A172 (cell line): ENCODE measurements at places on chromosomes 5 and 9.
A peak's percentile ranks its signal among the peaks of the same experiment; 100 is the strongest.

- peak; percentile 92 for DNase-seq
Measured at GRCh38 chr9:122991370-122991830, 42.1 kb upstream of the GPR21 start.

DNA sequence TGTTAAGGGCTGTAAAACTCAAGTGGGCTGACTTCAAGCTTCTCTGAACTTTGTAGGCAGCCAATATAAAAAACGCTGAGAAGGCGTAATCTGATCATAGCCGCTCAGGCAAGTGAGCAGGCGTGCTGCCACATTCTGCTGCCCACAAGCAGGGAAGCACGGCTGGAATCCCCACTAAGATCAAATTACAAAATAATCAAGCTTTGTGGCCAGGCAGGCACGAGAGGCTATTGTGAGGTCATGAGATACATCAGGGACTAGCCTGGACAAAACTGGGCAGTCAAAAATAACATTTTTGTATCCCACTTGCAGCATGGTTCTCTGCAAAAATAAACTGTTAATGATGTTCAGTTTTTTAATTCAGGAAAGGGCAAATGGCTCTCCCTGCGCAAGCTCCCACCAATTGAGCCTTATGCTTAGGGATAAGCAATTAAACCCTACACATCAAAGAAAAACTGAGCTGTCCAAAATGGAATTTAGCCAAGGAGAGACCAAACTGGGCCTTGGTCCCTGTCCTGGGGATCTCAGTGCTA, 64.0 kb downstream of the POU5F2 start:
- DNase-seq = peak; percentile 76

DNA sequence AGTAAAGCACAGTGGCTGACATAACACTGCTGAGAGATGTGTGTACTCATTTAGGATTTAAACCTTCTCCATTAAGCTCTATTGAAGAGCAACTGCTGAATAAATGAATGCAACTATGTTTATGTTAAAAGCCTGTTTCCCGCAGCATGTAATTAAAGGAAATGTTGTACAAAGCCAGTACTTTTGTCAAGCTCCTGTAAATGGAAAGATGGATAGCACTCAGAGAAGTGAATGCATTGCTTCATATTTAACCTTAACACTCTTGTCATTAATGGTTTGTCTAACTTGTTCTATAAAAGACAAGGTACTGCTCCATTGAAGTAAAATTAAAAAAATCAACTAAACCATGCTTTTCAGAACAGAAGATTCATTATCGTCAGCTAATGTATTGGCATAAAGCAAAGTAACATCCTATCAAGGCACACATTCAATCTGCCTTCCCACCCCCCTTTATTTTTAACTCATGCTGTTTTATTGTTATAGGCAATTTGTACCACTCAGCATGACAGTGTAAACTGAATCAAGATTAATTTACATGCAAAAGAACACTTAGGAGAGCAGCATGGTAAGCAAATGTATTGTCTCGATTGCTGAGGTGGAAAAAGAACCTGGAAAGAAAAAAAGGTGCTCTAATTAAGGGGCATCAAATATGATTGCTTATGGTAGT, 240.9 kb upstream of the TBCA start:
- DNase-seq = no peak

- DNase-seq = no peak
Measured at GRCh38 chr5:4124221-4124970, 528.8 kb downstream of the IRX1 start.

DNA sequence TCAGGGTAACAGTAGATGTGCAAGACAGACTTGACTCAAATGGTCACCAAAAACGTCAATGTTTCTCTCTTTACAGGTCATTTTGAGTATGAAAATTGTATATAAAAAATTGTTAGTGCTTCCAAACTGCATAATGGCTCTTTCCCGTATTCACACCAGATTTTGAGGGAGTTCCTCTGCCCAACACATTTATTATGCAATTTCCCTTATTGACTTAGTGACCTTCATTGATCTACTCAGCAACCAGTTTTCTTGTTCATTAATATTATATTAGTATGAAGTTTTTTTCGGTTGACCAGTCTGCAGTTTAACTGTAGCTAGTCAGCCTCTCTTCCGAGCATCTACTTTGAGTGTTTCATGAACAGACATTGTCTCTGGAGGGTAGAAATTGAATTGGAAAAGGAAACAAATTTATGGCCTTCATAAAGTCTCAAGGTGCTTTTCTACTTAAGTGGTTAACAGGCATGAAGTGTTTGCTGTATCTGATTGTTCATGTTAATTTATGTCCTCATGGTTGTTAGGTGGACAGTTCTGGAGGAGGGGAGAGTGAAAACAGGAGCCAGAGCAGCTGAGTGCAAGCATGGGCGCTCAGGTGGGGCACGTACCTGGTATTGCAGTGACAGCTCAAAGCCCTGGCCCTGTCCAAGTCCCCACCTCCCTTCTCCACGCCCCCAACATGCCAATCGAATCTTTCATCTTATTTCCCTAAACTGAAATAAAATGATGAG, 240.2 kb downstream of the RFK start:
- DNase-seq = no peak

- DNase-seq = no peak
Measured at GRCh38 chr9:27090231-27090630, 18.8 kb upstream of the TEK start.

DNA sequence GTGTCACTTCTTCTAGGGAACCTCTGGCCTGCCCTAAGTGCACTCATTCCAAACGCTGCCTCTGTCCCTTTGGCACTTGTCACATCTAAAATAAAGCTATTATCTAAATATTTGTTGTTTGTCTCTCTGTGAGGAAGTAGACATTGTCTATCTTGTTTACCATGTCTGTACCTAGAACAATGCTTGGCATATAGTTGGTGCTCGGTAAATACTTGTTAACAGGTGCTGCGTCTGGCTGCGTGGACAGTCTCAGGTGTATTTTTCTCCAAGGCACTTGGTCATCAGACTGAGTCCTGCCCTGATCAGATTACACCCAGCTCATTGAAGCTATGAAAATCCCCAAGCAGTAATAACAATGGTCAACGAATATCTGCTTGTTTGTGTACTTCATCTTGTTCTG, 174.9 kb upstream of the SMIM23 start:
- no peak for DNase-seq

DNA sequence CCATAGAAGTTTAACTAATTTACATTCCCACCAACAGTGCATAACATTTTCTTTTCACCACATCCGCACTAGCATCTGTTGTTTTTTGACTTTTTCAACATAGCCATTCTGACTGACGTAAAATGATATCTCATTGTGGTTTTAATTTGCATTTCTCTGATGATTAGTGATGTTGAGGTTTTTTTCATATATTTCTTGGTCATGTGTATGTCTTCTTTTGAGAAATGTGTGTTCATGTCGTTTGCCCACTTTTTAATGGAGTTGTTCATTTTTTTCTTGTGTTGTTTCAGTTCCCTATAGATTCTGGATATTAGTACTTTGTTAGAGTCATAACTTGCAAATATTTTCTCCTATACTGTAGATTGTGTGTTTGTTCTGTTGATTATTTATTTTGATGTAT, 163.4 kb downstream of the FER start:
- no peak for DNase-seq

- DNase-seq = no peak
Measured at GRCh38 chr9:132487980-132488535, 78.0 kb downstream of the CFAP77 start.

DNA sequence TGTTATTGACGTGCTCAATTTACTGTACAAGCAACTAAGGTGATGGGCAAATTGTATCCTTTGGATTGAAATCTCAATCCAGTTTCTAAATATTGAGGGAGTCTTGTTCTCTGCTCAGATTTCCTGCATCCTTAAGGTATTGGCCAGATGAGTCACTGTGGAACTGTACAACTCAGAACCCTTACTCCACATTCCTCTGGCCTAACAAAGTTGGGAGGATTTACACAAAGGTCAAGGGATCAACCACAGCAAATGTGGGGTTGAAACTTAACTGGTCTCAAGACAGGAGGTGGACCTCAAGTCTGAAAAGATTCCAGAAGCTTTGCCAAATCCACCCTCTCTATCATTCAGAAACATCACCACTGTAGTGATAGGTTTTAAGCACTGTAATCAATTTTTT, 81.5 kb upstream of the AGXT2 start:
- DNase-seq = peak; percentile 89

GRCh38 chr5:72436796-72437471, 70.3 kb downstream of the ZNF366 start:
- DNase-seq = no peak

DNA sequence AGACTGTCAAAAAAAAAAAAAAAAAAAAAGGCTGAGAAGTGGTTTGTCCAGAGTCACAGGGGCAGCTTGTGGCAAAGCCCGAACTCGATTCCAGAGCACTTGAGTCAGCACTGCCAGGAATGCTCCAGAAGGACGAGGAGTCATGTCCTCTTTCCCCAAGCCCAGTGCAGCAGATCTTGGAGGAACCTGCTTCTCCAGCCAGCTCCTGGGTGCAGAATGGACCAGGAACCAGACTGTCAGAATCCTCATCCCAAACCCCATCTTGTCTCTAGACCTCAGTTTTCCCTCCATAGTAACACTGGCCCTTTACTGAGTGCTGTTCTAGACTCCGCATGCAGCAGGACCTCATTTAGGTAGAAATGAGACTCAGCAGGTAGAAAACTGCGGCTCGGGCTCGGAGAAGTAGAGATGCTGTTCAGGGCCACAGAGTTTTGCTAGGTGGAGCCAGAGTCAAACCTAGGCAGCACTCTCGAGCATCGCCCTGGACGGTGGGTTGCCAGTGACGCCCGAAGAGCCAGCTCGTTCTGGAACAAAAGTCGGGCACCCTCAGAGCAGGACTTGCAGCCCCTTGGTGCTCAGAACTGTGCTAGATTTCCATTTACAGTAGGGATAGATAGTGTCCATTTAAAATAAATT, 15.4 kb downstream of the CD74 start:
- no peak for DNase-seq

- DNase-seq = no peak
Measured at GRCh38 chr5:8391911-8392310, 523.0 kb downstream of the MTRR start.

DNA sequence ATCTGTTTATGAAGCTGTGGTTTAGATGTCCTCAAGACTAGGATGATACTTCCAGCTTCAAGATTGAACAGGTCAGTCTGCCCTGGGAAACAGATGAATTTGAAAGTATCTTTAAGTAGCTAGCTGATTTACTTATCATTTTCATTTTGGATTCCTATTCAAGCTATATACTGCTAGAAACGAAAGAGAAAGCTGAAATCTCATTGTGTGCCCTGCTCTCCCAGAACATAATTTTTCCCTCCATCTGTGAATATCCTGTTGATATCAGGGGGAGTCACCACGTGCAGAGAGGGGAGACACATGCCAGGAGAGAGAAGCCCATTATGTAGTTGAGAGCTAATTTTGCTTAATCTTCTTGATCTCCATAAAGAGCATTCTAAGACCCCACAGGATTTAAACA, 439.1 kb downstream of the NR2F1-AS1 start:
- DNase-seq = no peak

DNA sequence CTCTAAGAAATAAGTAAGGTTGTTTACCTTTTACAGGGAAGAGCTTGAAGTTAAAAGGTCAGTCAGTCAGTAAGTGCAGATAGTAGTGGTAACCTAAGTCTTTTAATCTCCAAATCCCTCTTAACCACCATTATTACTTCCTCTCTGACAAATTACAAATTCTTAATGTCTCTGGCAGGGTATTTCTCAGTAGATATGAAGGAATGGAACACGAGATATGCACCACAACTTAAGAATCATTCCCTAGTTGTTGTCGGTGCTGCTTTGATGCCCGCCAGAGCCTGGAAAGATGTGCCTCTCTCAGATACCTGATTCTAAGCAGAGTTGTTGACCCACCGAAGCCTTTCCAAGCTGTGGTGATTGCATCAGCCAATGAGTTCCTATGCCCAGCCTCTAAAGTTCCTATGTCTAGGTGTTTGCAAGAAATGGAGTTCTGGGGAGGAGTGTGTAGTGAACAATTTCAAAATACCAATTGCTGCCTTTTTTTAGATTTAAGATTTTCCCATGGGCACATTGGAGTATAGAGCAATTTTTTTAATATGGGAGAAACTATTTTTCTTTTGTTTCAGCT, 78.5 kb downstream of the CD180 start:
- DNase-seq = no peak

DNA sequence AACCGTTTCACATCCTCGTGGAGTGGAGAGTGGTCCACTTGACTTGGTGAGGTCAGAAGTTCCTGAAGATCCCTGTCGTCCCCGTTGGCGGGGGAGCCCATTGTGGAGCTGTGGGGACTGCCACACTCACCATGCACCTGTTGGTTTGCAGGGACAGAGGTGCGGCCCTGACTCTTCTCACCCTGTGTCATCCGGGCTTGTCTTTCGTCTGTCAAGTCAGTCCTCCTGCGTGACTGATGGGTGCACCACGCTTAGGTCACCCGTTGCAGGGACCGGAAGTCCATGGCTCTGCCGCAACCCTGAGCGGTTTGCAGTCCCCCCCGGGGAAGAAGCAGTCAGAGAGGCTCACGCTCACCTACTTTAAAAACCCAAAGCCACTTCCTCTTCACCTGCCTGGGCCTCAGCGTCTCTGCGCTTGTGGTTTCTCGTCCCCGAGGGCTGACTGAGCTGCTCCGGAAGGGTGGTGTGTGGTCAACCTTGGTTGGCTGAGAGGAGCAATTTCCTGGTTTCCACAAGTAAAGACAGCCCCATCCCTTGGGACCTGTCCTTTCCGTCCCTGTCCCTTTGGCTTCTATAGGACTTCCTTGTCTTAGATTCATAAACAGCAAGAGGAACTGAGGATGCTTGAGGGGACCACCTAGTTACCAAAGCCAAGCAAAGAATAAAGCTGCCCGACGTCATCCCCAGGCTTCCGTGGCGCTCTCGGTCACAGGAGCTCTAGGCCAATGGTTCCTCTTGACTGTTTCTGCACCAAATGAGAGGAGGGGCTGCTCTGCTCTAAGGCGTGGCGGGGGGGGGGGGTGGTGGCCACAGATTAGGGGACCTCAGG, 53.2 kb downstream of the USP20 start:
- DNase-seq = no peak

GRCh38 chr5:116557669-116558271, 16.9 kb downstream of the SEMA6A start:
- DNase-seq = peak; percentile 34

- peak; percentile 91 for DNase-seq
Measured at GRCh38 chr5:35129921-35130485, 82.3 kb upstream of the AGXT2 start.

DNA sequence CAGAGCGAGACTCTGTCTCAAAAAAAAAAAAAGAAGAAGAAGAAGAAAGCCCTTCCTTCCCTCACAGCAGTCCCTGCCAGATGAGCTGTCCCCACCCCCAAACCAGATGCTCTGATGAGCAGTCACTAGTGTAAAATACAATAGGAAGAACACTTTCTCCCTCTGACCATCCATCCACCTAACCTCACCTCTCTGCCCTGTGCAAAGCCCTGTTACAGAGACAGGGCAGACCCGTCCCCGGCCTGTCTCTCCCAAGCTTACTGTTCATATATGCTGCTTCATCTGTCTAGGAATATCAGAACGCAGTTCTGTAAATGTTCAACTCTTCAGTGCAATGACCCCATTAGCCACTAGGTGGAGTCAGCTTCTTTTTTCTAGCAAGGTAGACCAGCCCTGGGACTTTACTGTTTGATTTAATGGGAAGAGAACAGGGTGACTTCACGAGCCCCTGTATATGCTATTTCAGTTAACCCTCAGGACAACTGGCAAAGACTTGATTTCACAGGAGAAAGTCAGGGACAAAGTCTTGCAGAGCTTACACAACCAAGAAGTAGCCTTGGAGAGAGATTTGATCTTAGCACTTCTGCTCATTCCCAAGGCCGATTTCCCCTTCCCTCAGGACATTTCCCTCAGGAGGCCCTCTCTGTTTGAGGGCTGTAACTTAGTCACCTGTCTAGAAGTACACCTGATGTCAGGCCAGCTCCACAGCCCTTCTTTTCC, 14.9 kb upstream of the FGFR4 start:
- DNase-seq = peak; percentile 84
